Activated T-cell treated with anti-CD3 and anti-CD28 coated beads for 48 hours (primary cell): ENCODE measurements at places on chromosomes 13 and 19.
A peak's percentile ranks its signal among the peaks of the same experiment; 100 is the strongest.

DNA sequence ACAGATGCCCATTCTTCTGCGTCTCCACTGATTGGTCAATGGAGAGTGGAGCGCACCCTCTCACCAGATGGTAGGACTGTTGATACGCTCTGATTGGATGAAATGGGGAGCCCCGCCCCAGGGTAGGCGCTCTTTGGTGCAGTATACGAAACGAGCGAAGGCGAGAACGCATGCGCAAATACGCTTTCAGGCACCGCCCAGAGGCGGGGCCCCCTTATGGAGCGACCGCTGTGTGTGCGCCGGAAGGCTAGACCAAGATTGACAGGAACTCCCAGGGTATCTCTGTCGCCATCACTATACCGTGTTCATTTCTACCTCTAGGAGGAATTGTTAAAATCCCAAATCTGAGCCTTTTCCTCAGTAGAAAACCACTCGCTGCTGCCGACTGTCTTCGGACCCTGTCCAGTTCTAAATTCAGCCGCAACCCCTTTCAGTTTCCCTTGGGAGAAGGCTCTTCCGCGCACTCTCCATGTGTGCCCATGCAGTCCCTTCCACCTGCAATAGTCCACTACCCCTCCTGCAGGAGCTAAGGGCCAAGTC lies 720 bp upstream of the HNRNPL start:
- DNase-seq = peak; percentile 98

GRCh38 chr13:77016251-77016812 lies 10.6 kb downstream of the FBXL3 start:
- DNase-seq = no peak

DNA sequence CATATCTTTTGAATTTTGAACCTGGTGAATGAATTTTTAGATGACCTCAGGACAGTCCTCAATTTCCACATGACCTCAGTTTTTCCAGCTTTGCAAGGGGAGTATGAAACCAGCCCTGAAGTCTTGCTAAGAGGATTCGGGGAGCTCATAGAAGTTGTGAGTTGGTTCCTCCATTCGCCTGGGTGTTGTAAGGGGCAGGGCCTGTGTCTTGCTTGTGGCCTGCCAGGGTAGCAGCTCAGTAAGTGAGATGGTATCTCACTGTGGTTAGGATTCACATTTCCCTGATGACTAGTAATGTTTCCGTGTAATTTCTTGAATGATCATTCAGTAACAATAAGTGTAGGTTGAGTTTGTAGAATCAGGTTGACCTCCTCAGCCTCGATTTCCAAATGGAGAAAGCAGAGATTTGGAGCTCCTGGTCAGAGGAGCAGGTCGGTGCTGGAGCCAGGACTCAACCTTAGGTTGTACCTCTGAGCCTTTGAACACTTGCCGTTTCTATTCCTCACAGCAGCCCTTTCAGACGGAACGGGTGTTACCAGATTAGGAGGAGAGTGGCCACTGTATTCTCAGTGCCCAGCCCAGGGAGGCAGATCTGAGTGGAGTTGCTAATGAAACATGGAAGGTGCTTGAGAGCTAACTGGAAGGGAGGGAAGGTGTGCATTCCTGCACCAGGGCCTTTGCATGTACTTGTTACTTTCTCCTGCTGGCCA lies 14.6 kb downstream of the NACC1 start:
- peak; percentile 65 for DNase-seq

- no peak for DNase-seq
Observed at GRCh38 chr13:48790199-48790598, 136.5 kb downstream of the CYSLTR2 start.

- DNase-seq = no peak
Observed at GRCh38 chr19:19600793-19601330, 17.6 kb downstream of the PBX4 start.

DNA sequence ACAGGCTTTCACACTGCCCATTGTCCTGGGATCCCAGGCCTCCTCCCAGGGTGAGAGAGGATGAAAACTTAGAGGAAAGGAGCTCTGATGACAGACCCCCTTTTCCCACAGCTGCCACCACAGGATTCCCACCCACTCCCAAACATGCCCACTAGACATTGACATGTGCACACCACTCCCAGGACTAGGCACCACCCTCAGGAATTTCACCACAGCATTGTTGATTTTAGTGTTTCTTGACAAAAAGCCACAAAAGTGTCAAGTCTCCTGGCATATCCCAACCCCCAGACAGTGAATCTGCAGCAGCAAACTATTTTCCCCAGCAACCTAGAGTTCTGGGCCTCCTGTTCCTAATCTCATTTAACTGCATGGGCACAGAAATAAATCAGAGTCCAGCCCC lies 10.1 kb downstream of the ZNF714 start:
- no peak for DNase-seq

GRCh38 chr13:101454767-101455166 lies 2.3 kb downstream of the ITGBL1 start:
- DNase-seq = no peak

DNA sequence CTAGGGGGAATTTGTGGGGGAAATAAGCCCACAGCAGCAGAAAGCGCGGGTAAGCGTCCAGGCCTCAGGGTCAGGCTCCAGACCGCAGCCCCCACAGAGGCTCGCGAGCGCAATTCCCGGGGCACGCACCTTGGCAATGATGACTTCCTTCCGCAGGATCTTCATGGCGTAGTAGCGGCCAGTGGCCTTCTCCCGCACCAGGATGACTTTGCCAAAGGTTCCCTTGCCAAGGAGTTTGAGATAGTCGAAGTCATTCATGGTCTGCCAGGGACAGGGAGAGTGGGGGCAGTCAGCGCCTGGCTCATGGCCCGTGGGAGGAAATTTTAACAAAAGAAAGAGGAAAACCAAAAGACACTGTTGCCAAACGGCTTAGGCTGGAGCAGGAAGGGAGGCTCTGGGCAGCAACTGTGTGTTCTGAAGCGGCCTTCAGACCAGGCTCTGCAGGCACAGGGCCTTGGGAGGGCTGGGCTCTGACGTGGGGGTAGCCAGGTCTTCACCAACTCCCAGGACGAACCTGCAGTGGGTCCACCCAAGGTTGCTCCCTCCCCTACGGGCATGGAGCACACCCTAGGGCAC lies 15.4 kb upstream of the CCNP start:
- DNase-seq = no peak

- DNase-seq = no peak
Observed at GRCh38 chr13:106498571-106498970, 36.9 kb downstream of the EFNB2 start.

- peak; percentile 13 for DNase-seq
Observed at GRCh38 chr19:41175801-41176777, 16.9 kb upstream of the CYP2S1 start.

GRCh38 chr13:48859272-48860105 lies 116.2 kb upstream of the FNDC3A start:
- DNase-seq = no peak

DNA sequence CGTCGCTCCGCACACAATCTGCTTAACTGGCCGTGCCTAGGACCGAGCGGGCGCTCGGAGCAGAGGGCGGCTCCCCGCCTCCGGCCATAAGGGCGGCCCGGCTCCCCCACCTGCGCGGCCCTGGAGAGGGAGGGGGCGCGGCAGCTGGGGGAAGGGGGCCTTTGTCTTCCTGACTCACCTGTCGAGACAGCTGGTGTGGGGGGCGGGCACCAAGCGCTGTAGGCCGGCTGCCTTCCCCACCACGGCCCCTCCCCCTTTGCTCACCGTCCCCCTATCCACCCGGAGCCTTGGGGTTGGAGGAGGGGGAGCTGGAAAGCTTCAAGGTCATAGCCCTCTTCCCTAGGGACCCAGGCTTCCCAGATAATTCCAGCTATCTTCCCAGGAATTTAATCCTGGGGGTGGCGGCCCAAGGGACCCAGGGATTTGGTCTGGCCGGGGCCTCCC lies 1.2 kb downstream of the VASP start:
- DNase-seq = peak; percentile 46

DNA sequence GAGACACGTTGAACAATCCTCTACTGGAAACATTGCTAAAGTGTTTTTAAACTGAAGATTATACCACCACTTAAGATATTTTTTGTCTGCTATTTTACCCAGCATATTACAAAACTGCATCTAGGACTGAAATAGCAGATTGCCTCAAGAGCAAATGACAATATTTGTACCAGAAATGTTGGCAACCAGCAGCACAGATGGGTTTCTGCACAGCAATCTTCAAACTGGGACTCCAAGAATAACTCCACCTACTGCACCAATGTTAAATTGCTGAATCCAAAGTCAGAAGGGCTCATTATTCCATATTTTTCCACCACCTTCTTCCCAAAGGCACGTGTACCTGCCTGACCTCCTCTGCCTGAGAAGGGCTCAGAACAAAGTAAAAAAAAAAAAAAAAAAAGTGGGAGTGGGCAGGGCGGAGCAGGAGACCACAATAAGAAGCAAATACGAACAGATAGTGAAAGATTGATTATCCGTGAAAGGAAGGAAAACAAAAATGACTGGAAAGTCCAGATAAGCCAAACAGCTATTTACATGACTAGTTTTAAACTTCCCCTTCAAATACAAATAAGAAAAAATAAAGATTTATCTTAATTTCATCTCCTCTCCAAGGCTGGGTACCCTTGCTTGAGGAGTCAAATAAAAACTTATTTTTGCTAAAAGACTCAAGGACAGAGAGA lies 79.4 kb downstream of the FOXO1 start:
- DNase-seq = no peak

DNA sequence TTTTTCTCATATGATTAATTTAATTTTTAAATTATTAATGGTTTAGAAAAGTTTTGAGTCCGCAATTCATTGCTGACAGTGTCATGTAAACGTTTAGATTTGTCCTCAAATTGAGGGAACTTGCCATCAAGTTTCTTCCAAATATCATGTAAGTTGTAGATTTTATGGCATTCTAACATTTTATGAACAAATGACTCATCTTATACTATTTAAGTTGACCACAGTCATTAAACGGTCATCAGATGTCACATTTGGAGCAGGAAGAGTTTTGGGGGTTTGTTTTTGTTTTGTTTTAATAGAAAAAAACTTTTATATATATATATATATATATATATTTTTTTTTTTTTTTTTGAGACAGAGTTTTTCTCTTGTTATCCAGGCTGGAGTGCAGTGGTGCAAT lies 4.3 kb downstream of the ZNF114 start:
- DNase-seq = no peak

- DNase-seq = no peak
Observed at GRCh38 chr13:40152145-40152544, 496.7 kb downstream of the COG6 start.

DNA sequence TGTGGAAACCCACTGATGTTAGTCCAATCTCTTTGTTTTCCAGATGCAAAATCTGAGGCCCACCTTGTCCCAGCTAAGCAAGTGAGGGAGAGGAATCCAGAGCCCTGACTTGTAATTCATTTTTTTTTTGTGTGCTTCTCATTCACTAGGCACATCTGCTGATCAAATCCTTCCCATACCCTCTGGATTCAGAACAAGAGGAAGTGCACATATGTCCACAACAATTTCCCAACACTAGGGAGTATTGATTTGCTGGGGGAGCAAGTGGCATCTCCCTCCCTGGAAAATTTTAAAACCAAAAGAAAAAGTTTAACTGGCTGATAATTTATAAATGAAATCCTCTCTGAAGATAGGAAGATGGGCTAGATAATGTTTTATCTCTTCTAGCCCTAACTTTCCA lies 94.6 kb upstream of the RFC3 start:
- DNase-seq = no peak

DNA sequence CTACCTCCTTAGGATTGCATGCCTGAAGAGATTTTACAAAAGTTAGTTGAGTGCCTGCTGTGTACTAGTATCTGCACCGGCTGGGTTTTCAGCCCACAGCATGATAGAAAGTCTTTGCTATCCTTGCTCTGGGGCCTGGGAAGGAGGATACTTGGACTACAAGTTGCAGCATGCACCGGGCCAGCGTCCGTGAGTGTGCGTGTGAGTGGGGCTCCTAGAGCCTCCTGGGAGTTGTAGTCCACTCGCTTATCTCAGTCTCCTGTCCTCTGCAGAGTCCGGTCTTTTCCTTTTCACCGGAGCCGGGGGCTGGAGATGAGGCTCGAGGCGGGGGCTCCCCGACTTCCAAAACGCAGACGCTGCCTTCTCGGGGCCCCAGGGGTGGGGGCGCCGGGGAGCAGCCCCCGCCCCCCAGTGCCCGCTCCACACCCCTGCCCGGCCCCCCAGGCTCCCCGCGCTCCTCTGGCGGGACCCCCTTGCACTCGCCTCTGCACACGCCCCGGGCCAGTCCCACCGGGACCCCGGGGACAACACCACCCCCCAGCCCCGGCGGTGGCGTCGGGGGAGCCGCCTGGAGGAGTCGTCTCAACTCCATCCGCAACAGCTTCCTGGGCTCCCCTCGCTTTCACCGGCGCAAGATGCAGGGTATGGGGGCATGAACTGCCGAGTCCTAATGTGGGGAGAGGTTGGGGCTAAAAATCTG lies 20.6 kb downstream of the BRSK1 start:
- DNase-seq = peak; percentile 23

DNA sequence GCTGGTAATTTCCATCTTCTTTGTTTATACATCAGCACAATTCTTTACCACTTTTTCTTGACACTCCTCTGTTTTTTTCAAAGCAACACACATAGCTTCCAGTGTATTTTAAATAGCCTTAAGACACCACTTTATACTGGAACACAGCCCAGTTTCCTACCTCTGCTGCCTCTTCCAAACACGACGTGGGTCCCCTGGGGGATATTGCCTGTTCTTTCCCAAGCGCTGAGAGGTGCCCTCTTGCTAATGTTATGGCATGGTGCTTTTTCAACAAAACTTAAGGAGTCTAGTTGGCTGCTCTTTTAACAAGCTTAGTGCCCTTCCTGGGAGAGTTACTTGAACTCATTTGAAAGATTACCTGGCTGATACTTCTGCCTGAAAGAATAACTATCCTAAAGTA lies 112.7 kb downstream of the OLFM4 start:
- no peak for DNase-seq

DNA sequence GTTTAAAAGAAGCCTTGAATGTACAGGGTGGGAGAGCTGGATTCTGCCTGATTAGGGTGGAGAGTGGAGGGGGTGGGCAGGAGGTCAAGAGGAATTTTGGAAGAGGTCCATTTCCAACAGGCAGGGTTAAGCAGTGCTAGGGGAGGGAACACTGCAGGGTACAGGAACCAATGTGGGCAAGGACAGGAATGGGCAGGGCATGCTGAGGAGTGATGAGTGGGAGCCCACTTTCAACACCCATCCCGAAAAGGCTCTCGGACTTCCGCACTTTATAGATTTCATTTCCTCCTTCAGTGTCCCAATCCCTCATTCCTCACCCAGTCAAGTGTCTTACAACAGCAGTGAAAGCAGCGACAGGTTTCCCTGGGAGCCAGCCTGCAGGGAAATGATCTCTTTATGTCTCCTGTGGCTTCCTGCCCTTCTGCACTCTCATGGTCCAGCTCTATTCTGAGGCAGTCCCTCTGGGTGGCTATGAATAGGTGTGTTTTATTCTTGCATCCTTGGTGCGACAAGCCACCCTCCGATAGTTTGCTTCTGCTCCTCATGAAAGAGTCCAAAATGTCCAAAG lies 50.5 kb upstream of the ZNF507 start:
- DNase-seq = no peak

GRCh38 chr13:71540098-71540497 lies 326.9 kb downstream of the DACH1 start:
- no peak for DNase-seq
